Stimulated activated CD4-positive, alpha-beta T cell treated with anti-CD3 and anti-CD28 coated beads, TNF-alpha, amount 100 ng/mL, for 48 hours (primary cell): ENCODE measurements at places on chromosomes 7 and 10.

DNA sequence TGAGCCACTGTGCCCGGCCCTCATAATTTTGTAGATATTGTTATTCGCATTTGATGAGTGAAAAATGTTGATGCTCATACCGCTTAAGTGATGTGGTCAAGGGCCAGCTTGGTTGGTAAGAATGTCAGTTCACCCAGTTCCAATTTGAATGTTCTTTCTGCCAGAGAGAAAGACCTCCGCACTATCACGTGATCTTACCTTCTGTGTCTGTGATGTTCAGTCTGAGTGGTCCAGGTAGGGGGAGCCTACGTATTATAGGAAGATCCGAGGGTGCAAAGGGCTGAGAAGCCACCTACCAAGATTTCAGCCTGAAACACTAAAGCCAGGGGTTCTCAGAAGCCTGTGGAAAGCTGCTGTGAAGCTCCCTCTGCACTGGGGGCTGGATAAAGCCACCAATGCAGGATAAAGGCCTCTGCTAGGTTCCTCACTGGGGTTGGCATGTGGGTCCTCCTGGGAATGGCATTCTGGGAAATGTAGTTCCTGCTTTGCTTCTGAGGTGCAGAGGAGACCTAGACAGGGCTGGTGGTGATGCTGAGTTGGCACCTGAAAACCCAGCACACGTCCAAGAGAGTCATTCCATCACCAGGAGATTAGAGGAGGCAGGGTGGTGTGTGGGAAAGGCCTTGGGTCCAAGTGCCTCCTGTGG lies 64.7 kb upstream of the AOAH start:
- DNase-seq = no peak

- DNase-seq = no peak
Measured at GRCh38 chr7:82162289-82162688, 281.3 kb downstream of the CACNA2D1 start.

GRCh38 chr10:122461367-122461728 lies at the start of gene HTRA1:
TSS of gene HTRA1 (plus strand) at chr10:122461553. CDS start at chr10:122461653, 100 bp downstream.
- no peak for DNase-seq

- DNase-seq = no peak
Measured at GRCh38 chr10:9825491-9826018, 1192.1 kb upstream of the CELF2 start.

DNA sequence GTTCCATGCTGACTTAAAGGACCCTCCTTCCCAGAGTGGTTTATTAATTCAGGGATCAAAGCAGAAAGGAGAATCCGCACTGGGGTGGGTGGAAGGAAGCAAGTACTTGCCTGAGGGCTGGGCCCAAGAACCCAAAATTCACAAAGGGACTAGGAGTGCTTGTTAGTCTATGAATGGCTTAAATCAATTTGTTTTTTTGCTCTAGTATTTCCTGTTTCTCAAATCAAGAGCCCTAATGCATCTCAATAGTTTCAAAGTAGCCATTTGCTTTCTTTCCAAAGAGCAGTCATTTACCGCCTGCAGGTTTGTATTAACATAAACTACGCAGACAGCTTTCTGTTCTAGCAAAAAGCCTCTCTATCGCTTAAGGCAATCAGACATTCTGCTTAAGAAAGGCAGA lies 44.2 kb upstream of the SLC35G1 start:
- DNase-seq = no peak

- no peak for DNase-seq
Measured at GRCh38 chr7:47759056-47759706, 177.3 kb upstream of the TNS3 start.

GRCh38 chr7:30412782-30413504 lies 65.6 kb downstream of the NOD1 start:
- no peak for DNase-seq

- no peak for DNase-seq
Measured at GRCh38 chr10:93440591-93441091, 41.5 kb downstream of the MYOF start.

- DNase-seq = no peak
Measured at GRCh38 chr7:150463461-150463860, 13.0 kb downstream of the GIMAP8 start.

DNA sequence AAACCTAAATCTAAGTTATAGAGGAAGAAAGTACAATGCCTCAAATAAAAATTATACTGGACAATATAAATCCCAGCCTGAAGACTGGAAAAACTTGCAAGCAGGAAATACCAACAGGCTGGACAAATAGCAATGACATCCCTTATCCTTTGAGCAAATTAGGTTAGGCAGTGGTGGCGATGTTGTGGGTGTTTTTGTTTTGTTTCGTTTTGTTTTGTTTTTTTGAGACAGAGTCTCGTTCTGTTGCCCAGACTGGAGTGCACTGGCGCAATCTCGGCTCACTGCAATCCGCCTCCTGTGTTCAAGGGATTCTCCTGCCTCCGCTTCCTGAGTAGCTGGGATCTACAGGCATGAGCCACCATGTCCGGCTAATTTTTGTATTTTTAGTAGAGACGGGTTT lies 57.3 kb upstream of the TES start:
- no peak for DNase-seq

- no peak for DNase-seq
Measured at GRCh38 chr7:7099584-7100014, 82.7 kb upstream of the C1GALT1 start.

GRCh38 chr7:79528421-79528820 lies 75.0 kb upstream of the MAGI2 start:
- no peak for DNase-seq

DNA sequence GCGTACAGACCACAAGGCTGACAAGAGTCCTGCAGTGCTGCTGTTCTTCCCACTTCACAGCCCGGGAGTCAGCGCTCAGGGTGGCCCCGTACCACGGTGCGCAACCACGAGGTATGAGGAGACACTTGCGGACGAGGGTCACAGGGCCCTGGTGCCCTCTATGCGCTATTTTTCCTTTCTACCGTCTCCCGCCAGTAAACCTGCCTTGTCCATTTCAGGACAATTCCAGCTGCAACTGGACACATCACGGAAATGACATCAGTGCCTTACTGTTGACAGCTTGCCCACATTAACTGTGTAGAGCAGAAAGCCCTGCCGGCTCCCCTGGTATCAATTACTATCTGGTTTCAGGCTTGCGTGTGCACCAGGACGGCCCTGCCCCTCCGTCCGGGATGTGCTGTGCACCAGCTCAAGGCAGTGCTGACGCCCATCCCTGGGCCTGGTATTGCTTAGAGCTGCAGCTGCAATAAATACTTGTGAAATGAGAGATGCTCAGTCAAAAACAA lies 65.1 kb downstream of the ZRANB1 start:
- DNase-seq = no peak

DNA sequence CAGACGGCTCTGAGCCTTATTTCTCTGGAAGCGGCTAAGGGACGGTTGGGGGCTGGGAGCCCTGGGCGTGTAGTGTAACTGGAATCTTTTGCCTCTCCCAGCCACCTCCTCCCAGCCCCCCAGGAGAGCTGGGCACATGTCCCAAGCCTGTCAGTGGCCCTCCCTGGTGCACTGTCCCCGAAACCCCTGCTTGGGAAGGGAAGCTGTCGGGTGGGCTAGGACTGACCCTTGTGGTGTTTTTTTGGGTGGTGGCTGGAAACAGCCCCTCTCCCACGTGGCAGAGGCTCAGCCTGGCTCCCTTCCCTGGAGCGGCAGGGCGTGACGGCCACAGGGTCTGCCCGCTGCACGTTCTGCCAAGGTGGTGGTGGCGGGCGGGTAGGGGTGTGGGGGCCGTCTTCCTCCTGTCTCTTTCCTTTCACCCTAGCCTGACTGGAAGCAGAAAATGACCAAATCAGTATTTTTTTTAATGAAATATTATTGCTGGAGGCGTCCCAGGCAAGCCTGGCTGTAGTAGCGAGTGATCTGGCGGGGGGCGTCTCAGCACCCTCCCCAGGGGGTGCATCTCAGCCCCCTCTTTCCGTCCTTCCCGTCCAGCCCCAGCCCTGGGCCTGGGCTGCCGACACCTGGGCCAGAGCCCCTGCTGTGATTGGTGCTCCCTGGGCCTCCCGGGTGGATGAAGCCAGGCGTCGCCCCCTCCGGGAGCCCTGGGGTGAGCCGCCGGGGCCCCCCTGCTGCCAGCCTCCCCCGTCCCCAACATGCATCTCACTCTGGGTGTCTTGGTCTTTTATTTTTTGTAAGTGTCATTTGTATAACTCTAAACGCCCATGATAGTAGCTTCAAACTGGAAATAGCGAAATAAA lies 175.5 kb downstream of the RNF216 start:
- DNase-seq = no peak

- DNase-seq = no peak
Measured at GRCh38 chr10:98257961-98258360, 10.0 kb downstream of the LOXL4 start.

- no peak for DNase-seq
Measured at GRCh38 chr7:107564553-107565298, 955 bp downstream of the DUS4L start.

DNA sequence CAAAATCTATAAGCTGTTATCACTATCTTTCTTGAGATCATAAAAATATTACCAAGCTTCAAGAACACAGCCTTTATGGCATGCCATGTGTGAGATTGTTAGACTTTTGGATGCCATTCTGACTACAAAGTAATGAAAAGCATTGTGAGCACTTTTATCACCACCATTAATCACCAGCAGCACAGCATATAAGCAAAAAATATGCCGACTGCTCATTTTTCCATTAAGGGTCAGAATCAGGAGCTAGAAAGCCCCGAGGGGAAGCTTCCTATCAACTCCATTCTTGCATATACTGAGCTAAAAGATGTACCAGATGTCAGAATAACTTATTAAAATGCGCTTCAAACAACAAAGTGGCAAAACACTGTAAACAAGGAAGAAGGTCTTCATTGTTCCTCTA lies 114.3 kb downstream of the LMBR1 start:
- no peak for DNase-seq

GRCh38 chr10:133396035-133396624 lies 2.2 kb downstream of the MTG1 start:
- no peak for DNase-seq

DNA sequence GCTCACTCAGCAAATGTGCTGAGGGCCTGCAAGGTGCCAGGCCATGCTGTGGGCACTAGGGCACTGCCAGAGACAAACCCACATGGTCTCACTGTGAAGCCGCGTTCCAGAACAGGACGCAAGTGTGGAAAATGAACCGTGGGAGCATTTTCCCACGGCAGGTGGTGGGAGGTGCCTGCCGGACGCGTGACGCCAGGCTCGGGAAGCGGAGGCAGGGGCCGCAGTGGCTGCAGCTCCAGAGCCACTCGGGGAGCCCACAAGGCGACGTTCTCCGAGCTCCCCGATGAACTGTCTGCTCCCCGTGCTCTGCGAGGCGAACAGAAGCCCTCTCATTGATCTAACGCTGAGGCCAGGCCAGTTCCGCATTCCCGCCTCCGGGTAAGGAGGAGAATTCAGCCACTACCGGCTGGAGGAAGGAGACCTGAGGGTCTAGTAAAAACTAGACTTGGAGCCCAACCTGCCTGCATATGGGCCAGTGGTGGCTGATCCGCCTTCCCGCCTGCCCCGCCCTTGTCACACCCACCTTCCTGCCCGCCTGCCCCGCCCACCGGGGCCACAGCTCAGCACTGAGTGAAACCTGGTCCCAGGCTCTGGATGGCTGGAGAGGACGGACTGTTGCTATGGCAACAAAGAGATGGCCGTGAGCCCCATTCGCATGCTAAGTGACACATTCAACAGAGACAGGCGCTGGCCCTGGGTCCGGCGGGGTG lies 13.1 kb downstream of the ADGRA1 start:
- no peak for DNase-seq

DNA sequence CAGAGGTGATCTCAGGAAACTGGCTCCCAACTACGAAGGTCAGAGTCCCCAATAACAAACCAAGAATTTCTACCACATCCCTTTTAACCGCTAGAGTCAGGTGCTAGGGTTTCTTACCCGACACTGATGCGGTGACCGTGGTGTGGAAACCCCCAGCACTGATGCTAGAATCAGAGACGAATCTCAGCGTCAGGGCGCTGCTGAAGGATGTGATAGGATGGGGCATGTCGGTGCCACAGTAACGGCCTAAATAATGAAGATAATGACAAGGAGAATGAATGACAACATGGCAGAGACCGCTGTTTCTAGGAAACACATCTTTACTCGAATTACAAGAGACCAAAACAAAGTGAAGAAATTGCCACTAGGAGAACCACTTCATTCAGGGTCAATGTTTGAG lies 131.1 kb upstream of the RSU1 start:
- no peak for DNase-seq

DNA sequence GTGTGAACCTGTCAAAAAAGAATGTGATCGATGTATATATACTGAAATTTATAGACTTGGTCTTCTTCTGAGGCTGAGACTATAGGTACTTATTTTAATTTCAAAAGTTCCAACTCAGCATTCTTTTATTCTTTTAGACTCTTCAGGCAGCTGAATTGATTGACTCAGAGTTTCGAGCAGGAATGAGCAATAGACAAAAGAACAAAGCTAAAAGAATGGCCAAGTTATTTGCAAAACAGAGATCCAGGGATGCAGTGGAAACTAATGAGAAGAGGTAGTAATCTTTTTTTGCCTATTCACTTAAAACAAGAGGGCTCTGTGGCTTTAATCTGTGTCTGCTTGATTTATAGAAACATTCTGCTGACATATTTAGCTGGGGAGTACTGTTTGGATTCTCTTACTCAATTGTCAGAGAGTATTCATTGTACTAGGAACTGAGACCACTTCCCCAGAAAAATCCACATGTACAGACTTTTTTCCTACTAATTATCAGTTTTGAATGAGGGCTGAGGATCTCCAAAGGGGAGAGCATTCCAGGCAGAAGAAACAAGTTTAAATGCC lies 30.1 kb downstream of the BTAF1 start:
- DNase-seq = no peak

DNA sequence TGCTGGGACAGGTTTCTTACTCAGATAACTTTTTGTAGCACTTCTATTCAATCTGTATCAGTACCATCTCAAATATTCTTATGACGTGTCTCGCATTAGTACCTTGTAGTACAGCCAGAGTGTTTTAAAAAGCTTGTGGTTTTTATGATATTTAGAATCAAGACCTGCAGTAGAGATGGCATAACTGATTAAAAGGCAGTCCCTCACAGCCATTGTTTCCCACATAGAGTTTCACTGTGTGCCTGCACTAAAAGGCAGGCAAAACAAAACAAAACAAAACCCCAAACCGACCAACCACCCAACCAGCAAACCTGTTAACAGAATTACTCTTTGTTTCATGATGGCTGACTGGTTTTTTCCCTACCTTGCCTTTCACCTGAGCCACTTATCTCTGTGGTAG lies 221.3 kb upstream of the DGKB start:
- no peak for DNase-seq

- DNase-seq = no peak
Measured at GRCh38 chr10:78981970-78982281, 86.8 kb upstream of the ZMIZ1 start.

DNA sequence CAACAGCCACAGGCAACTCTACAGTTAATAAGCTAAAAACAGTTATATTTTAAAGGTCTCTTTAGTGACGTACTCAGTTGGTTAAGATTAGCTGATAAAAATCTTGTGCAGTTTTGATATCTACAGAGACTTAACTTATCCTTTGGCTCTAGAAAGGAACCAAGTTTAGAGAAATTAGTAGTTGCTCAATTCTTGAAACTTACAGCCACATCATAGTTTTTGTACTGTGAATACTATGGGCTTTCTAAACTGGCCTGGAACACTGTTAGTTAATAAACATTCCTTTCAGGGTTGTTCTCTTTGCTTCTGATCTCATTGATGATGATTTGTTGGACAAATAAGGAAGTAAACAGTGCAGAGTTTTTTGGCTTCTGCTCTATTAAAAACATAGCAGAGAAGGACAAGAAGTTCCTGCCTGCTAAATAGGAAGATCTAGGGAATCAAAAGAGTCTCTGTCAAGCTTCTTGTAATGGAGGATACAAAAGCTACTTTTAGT lies 73.1 kb downstream of the MKLN1 start:
- no peak for DNase-seq
